ENCODE measurements at places on chromosomes 4 and X.

DNA sequence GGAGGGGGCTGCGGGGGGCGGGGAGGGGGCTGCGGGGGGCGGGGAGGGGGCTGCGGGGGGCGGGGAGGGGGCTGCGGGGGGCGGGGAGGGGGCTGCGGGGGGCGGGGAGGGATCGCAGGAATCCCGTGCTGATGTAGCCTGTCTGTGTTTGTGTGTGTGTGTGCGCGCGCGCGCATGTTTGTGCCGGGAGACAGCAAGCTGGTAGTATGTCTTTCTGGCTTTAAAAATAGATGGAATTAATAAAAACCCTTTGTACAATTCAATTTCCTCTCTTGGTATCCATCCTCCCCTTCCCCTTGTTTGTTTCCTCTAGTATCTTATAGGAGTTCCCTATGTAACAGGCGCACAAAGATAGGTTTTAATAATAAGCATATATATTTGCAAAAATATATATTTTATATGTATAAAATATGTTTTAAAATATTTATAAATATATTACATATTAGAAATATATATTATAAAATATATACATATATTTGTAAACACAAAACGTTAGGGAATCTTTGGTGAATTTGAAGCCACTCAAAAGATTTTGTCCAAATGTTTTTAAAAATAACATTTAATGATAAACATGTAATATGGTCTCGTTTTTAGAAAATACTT, 782 bp downstream of the ARHGAP24 start:
- DNase-seq, result no peak

- no peak for DNase-seq
These were observed 346.6 kb downstream of the OPHN1 start for GRCh38 chrX:68086709-68087108.

- DNase-seq, result no peak
These were observed 35.5 kb upstream of the PLS3 start for GRCh38 chrX:115525486-115525885.

- no peak for DNase-seq
These were observed 75.7 kb upstream of the LRPAP1 start for GRCh38 chr4:3607690-3608552.

- no peak for DNase-seq
These were observed 112.3 kb downstream of the KLHL8 start for GRCh38 chr4:87108142-87108546.

- DNase-seq, result no peak
These were observed 482 bp downstream of the GSTCD start for GRCh38 chr4:105709081-105709450.

DNA sequence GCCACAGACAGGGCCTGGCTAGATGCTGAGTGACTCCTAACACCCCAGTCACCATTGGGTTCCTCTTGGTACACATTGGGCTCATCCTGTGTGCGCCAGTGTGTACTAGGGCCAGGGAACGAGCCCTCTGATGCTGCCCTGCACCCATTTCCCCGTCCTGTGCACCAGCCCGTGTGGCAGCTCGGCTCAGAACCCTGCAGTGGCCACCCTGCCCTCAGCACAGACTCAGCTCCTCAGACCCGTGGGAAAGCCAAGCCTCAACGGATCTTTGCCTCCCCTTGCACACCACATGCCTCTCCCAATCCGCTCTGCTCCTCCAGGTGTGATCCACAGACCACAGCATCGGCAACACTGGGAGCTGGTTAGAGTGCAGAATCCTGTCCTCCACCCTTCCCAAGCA, 38.6 kb downstream of the EVC start:
- DNase-seq, result no peak

- DNase-seq, result no peak
These were observed 64.0 kb downstream of the SMAD1 start for GRCh38 chr4:145545538-145546174.

GRCh38 chr4:10740891-10741620, 56.5 kb upstream of the CLNK start:
- DNase-seq, result no peak

- no peak for DNase-seq
These were observed 765.7 kb upstream of the POU3F4 start for GRCh38 chrX:82742351-82742750.
